NCI-H1417 treated with DMSO at 0.1 percent for 48 hours (cell line): ENCODE measurements at places on chromosomes 11 and 22.

- DNase-seq: no peak
Observed at GRCh38 chr11:57638811-57639320, 10.8 kb downstream of the YPEL4 start.

- no peak for DNase-seq
Observed at GRCh38 chr22:23840026-23840425, 1.2 kb upstream of the DERL3 start.

DNA sequence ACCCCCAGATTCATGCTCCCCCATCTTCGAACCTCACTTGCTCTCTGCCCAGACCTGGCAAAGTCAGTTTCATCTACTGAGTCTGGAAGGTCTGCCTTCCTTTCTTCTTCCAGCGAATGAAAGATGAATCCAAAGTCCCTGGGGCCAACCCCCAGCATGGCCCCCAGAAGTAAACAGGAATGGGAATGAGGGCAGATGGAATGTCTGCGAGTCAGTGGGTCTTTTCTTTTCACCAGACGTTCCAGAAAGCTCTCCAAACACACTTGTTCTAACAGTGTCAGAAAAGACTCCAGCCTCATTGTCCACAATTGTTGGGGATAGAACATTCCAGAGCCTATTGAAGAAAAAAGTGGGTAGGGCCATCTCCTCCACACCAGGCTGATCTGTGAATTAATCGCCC, 28.6 kb downstream of the RIBC2 start:
- DNase-seq: no peak

DNA sequence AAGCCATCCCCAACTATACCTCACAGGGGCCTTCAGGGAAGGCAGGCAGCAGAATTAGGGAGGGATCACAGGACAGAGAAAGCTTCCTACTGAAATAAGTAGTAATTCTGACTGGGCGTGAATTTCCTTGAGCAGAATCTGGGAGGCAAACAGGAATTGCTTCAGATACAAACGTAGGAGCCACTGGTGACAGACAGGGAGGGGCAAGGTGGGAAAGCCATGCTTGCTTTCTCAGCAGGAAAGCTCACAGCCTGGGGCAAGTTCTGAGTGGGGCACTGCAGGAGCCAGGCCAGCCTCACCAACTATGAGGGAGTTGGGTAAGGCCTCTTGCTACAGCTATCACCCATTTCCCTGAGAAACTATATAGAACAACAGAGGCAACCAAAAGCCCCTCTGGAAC, 43.6 kb downstream of the ARHGAP32 start:
- DNase-seq: no peak

GRCh38 chr11:64916040-64916774, 802 bp downstream of the ATG2A start:
- no peak for DNase-seq

- no peak for DNase-seq
Observed at GRCh38 chr11:12642806-12643428, 31.3 kb upstream of the TEAD1 start.

DNA sequence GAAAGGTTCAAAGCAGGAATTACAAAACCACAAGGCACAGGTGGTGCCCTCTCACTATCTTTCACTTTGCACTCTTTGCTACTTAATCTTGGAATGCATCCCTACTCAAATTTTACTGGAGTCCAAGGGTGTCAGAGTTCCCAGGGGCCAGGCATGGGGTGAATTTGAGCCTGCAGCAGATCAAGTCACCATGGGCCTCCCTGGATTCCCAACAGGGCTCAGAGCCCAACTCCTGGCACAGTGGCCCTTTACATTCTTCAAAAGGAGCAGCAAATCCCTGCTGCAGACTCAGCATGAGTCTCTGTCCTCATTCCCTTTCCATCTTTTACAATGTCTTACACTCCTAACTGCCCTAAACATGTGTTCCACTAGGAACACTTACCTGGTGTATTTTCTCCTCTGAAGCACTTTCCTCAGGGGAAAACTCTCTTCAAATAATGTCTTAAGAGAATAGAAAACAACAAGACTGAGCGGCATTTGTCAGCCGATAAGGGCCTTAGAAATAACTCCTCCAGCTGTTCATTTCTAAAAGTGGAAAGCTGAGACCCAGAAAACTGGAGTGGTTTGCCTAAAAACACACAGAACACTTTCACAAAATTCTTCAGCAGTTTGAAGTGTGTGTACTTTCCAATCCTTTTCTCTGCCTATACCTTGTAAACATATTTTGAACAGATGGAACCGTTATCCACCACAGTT, 596.0 kb downstream of the INSC start:
- DNase-seq: no peak

DNA sequence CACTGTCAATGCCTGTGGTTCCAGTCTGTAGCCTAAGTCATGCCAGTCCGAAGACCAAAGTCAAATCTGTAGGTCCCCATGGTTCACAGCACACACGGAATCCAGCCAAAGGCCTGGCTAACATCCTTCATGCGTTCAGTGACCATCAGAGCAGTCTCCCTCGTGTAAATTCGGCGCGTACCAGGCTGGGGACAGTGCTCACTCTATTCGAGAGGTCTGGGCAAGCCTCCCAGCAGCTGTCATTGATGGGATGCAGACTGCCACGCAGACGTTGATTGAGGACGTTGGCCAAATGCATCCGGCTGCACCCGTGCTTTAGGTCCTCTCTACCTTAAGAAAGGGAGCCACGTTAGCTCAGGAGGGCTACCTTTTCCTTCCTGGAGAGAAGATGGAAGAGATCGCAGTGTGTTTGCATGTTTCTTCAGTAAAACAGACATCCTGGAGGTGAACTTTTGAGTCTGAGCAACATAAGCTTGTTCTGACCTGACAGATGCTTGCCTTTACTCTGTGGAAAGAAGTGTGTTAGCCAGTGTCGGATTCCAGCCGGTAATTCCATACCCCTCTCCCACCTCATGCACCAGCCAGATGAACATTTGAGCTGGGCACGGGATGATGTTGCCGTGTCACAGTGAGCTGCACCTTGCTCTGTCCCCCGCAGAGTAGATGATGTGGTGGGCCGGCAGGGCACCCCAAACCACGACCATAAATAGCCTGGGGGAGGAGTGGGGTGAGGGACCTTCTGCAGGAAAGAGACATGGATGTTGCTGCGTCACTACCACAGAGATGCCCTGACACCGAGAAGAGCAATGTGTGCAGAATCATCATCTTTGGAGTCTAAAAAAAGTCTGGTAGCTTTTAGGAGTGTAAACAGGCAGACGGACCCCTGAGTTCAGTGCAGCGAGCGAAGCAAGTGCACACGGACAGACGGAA, 12.2 kb downstream of the CTTN start:
- no peak for DNase-seq

DNA sequence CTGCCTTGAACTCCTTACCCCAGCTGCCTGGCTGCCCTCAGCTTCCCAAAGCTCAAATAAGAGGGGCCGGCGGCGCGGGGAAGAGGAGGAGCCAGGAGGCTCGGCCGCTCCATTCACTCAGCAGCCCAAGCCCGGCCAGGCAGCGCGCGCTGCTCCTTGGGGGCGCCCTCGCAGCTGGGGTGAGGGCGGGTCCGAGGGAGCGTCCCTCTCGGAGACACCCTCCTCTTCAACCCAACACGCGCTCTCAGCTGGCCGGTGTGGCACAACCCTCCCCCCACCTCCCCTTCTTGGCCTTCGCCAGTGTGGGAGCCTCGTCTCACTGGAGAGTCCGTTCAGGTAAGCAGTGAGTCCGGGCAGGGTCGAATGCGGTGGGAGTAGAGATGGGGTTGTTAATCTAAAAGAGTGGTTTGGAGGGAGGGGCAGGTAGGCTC, at the start of gene WT1:
Gene WT1 (minus strand): TSS at position 29 of the 431 bp plus-strand sequence.
- no peak for DNase-seq

GRCh38 chr22:27919942-27920755, 1.1 kb upstream of the PITPNB start:
- no peak for DNase-seq

DNA sequence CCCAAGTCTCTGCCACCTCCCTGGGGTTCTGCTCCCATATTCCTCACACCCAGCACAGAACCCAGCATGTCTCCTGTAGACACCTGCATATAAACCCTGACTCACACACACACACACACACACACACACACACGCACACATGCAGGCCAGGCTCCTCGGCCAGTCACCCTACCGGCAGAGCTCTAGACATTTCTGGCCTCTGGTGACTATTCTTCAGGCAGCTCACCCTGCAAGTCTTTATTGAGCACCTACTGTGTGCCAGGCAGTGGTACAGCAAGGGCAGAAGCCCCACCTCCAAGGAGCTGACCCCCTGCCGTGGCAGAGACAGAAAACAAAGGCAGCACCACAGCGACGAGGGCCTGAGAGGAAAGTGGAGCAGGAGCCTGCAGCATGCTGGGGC, 50.3 kb downstream of the CDKN1C start:
- DNase-seq: no peak

GRCh38 chr11:113188371-113188834, 126.0 kb upstream of the TTC12 start:
- DNase-seq: no peak

GRCh38 chr11:47177846-47178245, 1.2 kb upstream of the ARFGAP2 start:
- no peak for DNase-seq
